Bone marrow (tissue), 2 donors: ENCODE measurements at places on chromosomes 7 and 10.

DNA sequence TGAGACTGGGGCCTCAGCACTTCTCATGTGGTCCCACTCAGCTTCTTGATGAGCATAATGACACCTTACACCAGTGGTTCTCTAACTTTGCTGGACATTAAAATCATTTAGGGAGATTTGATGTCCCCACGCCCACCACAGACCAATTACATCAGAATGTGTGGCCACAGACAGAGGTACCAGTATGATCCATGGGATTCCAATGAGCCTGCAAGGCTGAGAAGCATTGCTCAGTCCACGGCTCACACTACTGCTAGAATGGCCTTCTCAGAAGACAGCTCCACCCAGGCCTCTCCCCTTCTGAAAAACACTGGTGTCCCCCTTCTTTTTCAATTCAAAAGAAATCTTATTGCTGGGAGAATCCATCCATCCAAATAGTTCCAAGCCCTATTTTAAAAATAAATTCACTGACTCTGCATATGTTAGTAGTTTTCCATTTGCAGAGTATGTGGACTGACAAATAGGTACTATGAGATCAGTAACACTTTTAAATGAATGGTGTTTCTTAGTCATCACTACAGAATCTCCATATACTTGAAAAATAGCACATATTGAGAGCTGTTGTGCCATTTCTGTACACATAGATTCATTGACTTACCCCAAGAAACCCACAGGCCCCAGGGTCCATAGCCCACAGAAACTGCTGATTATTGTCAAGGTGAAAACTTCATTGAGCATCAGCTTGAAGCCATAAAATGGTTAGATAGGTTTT is 34.5 kb upstream of the TECTB start:
- no peak for DNase-seq

GRCh38 chr7:155785536-155785935 is 26.7 kb downstream of the SHH start:
- DNase-seq: no peak

- no peak for DNase-seq
Measured at GRCh38 chr7:152959610-152960009, 200.1 kb downstream of the ACTR3B start.

DNA sequence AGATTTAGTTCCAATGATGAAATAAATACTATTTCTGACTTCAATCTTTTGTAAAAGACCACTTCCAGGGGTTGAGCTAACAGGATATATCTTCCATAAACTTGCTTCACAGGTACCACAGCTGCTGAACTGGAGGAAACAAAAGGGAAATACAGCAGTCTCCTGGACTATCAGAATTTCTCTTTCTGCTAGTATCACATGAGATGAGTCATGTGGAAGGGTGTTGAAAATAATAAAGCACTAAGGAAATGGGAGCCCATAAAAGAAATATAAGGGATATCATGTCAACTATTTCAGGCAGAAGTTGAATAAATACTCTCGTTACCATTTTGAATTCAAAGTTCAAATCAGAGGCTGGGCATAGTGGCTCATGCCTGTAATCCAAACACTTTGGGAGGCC is 250.3 kb upstream of the NFE2L3 start:
- DNase-seq: no peak

- DNase-seq: peak; percentile 9
Measured at GRCh38 chr7:15219758-15220157, 317.2 kb upstream of the DGKB start.

DNA sequence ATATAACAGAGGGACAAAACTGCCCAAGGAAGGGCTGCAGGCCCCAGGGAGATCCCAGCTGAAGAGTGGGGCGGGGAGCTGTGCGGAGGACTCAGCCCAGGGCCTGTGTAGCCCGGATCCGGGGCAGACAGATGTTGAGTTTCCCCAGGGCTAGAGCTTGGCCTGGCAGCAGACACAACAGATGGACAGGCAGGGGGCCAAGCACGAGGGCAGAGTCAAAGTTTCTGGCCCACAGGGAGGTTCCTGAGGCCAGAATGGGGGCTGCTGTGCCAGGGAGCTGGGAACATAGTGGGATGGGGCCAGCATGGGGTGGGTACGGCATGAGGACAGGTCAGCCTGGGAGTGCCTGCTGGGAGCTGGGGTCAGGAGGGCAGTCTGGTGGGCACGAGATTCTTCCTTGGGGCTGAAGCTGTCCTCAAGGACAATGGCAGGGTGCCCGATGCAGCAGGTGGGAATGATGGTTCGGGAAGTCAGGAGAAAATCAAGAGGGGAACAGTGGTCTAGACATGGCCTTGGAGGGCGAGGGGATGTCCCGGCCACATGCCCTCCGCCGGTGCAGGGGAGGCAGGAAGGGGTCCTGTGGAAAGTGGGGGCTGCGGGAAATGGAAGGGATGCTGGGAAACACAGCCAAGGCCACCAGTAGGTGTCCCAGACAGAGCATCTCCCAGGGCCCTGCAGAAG is 519.1 kb upstream of the FOXK1 start:
- DNase-seq: no peak

DNA sequence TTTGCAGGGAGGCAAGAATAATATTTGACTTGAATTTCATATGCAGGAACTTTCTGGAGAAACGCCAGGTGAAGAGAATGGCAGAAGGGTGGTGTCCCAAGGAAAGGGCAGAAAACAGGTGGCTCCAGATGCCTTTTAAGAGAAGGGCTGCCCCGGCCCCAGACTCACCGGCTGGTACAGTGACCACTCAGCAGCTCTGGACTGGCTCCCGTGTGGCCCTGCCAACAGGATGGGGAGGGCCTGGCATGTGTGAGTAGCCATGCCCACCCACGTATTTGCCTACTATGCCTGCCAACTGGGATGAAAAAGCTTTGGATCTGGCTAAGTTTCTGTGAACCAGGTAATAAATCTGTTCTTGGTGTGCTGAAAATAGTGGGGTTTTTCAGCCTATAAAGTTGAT is 159.5 kb downstream of the PRKAG2 start:
- DNase-seq: no peak

- no peak for DNase-seq
Measured at GRCh38 chr7:33814400-33814799, 90.9 kb upstream of the BMPER start.

GRCh38 chr10:58796824-58797223 is 284.2 kb downstream of the BICC1 start:
- no peak for DNase-seq

GRCh38 chr10:96073722-96074121 is 30.3 kb downstream of the CCNJ start:
- peak; percentile 97 for DNase-seq

DNA sequence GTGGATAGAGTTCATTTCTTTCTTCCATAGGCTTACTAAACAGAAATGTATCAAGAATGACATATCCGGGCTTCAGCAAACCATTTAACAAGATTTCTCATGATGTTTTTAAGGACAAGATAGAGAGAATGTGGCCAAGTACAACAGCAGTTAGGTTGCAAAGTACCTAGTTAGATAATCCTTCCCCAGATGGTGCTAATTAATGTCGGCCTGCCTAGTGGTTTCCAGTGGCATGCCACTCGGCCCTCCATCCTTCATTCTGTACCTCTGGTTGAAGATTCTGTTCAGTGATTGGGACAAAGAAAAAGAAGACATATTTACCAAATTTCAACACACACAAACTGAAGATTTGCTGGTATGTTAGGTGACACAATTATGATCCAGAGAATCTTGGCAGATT is 212.1 kb downstream of the MACC1 start:
- DNase-seq: no peak

DNA sequence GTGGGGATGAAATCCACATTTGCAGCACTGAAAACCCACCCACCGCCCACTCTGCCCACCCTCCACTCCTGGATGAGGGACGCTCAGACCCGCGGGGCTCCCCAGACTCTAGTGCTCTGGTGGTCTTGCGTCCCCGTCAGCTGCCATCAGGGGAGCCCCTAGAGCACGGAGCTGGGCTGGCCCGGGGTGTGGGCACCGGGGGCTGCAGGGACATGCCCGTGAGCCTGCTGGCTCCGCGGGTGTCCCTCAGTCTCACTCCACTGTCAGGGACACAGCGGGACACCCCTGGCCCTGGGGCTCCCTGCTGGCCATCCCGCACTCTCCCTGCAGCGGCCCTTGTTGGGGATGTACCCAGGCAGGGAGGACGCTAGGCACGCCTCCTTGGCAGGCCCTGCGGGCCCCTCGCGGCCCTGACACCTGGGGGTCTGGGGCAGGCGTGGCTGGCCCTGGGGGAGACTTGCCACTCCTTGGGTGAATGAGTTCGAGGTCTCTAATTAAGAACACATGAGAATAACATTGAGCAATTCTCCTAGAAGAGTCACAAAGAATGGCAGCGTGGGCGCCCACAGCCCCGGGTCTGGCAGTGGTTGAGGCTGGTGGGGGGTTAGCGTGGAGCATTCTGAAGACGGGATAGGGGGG is 64.2 kb downstream of the CFAP46 start:
- no peak for DNase-seq

GRCh38 chr10:106929291-106929895 is 235.1 kb downstream of the SORCS1 start:
- no peak for DNase-seq

DNA sequence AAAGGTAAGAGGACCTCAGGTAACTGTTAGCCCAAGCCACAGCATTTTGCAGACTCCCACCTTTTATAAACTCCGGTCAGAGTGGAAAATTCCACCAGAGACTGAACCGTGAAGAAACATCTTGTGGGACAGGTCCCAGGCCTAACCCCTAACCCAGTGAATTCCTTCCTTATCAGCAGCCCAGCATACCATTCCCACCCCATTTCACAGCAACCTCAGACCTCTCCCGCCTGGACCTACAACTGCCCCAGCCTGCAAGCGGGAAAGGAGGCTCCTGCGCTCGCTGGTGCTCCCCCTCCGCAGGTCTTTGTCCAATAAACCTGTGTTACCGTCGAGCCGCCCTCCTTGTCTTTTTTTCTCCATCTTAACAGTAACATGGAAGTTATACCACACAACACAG is 736.6 kb downstream of the MAGI2 start:
- no peak for DNase-seq

DNA sequence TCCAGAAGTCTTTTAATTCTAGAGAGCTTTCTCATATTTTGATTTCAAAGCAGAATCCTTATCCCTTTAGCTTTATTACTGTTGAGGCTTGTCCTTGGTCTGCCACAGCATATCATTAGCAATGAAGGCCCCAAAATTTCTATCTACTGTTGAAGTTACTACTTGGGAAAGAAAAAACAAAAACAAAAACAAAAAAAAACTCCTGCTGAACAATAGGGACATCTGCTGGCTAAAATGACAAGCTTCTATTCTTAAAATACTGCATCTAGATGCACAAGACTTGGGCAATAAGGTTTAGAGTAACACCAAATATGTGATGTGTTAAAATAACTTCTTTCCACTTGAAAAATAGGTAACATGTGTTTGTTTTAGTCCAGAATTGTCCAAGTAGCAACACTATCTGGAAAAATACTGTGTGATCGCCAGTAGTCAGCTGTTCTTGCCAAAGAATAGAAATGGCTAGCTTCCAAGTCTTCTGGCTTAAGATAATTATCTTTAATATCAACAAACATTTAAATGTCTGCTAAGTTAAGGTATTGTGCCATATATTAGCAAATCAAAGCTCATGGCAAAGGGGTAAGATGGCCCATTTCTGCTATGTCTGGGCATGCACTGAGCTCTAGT is 3.8 kb upstream of the DMTF1 start:
- no peak for DNase-seq

DNA sequence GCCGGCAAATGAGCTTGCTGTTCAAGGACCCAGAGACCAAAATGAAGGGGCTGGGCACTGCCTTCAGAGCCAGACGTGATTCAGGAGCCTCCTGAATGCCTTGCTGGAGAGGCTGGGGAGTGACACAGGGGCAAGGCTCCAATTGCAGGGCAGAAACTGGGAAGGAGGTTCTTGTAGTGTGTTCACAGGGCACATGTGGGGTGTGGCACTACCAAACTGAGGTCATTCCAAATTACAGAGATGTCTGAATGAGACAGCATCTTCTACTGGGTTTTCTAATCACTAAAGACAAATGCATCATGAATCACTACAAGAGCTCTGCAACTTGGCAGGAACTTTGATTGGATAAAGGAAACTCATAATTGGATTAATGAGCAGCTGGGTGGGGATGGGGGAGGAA is 17.8 kb downstream of the CRTAC1 start:
- DNase-seq: no peak

GRCh38 chr10:24469993-24470392 is 253.7 kb downstream of the ARHGAP21 start:
- no peak for DNase-seq

- peak; percentile 22 for DNase-seq
Measured at GRCh38 chr7:140310337-140311002, 87.9 kb downstream of the SLC37A3 start.

- DNase-seq: no peak
Measured at GRCh38 chr7:87140271-87140748, 11.9 kb upstream of the DMTF1 start.

DNA sequence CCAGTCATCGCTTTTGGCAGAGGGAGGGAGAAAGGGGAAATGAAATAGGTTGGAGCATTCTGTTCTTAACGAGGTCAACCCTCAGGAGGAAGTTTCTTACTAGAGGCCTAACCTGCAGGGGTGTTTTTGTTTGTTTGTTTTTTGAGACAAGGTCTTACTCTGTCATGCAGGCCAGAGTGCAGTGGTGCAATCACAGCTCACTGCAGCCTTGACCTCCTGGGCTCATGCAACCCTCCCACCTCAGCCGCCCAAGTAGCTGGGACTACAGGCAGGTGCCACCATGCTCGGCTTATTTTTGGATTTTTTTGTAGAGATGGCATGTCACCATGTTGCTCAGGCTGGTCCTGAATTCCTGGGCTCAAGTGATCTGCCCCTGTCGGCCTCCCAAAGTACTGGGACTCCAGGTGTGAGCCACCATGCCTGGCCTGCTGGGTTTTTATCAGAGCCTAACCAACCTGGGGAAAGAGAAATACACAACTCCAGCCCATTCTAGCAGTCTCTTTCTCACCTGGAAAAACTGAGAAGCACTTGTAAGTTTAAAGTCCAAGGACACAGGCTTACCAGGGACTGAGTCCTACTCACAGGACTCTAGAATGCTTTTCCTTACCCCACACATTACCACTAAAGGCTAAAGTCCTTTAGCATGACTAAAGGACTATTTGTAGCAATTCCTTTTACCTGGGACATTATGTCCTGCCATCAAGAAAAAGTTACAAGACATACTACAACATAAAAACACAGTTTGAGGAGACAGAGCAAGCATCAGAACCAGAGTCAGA is 101.0 kb upstream of the EGFR start:
- DNase-seq: no peak

- DNase-seq: no peak
Measured at GRCh38 chr10:49596493-49596809, 13.7 kb upstream of the SLC18A3 start.

GRCh38 chr10:4267086-4267773 is 482.2 kb upstream of the KLF6 start:
- no peak for DNase-seq

DNA sequence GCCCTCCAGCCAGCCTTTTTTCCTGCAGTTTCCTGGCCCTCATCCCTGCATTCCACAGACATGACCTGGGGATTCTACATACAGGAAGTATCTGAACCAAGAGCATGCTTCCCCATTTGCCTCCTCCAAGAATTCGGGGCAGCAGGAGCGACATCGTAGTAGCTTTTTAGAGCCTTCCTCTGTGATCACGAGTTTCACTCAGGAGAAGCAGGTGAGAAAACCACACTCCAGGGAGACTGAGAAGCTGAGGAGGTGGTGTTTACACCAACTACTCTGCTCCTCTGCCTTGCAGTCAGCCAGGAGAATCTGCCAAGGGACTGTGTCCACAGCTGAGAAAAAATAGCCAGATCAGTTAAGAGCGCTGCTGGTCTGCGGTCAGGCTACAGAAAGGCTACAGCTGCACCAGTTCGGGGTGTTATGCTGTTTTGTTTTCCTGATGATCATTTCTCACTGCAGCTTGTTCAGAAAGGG is 54.1 kb downstream of the HSPA12A start:
- no peak for DNase-seq

- no peak for DNase-seq
Measured at GRCh38 chr7:20642166-20642565, 26.7 kb downstream of the ABCB5 start.

- peak; percentile 7 for DNase-seq
Measured at GRCh38 chr10:31642281-31642680, 286.4 kb downstream of the ARHGAP12 start.
